ENCODE measurements at places on chromosomes 7 and 10.

DNA sequence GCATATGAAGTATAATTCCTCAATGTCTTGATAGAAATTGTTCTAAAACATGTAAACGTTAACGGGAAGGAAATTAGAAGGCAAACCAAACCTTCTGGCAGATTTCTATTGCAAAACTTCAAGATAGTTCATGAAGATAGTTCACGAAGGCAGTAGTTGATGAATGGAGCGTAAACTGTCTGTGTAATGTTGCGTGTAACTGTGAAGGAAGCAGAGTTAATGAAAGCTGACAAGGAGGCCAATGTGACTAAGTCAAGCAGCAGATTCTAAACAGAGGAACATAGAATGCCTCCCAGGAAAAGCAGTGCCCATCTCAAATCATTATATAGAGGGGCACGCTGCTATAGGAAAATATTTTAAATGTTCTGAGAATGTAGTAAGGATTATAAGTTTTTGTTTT lies 659.7 kb upstream of the IGFBP3 start:
- no peak for DNase-seq

- DNase-seq: no peak
Observed at GRCh38 chr10:47308775-47309174, 8.8 kb downstream of the GDF10 start.

DNA sequence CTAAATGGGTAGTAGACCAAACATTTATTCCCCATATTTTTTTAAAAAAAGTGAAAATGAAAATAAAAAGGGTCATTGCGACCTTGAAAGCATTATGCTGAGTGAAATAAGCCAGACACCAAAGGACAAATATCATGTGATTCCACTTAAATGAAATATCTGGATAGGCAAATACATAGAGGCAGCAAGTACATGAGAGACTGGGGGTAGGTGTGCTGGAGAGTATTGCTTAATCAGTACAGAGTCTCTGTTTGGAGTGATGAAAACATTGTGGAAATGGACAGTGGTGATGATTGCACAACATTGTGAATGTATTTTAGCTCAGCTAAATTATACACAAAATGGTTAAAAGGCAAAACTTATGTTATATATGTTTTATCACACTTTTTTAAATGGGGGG lies 169.4 kb downstream of the AKR1D1 start:
- no peak for DNase-seq

DNA sequence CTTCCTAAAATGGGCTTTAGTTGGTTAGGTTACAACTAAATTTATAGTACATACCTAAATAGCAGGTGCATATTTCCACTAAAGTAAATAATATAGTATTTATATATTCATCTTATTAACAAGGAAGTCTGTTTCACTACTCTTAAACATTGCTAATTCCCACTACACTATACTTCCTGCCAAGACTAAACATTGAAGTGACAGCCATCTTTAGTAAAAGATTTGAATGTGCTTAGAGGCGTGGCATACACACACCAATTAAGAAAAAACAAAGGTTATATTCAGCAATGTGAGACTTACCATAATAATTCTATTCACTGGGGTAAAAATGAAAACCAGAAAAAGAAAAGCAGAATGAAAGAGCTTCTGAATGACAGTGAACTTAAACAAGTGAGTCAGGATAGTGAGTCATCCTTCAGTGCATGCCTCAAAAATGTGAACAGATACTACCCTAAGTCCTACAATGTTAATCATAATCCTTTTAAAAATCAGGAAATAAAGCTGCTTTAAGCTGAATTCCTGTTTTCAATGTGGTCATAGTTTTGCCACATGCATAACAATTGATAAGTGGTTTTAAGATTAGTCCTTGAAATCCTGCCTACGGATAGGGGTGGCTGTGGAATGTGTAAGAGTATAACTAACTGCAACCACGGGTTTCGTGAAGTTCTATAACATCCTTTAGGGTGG lies 59.4 kb downstream of the USP6NL start:
- no peak for DNase-seq

GRCh38 chr7:73904219-73905137 lies 43.5 kb downstream of the TMEM270 start:
- DNase-seq: no peak

DNA sequence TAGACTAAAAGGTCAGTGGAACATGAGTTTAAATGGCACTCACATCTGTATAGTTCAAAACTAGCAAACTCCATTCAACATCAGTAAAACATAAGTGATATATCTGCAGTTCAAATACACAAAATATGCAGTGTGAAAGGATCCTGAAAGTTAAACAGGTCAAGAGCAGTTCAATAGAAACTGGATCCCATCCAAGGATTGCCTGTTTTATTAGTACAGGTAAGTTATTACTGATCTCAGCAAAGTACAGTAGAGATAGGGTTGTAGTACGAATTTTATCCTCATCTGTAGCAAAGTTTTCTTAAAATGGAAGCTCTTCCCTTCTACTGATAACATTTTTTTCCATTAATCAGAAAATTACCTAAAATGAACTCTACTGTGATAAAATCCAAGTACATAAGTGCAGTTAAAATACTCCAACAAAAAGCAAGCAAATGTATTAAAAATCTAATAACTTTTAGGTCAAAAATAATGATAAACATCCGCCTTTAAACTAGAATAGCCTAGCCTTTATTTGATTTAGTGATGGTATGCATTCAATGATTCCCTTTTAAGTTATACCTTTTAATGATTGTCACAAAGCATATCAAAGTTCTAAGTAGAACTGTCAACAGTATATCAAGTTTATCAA lies 2.2 kb downstream of the ZNF800 start:
- no peak for DNase-seq

- no peak for DNase-seq
Observed at GRCh38 chr10:73088304-73088703, 8.4 kb downstream of the P4HA1 start.

GRCh38 chr10:35722226-35722625 lies 80.1 kb upstream of the FZD8 start:
- DNase-seq: no peak

GRCh38 chr7:378551-379455 lies 88.8 kb downstream of the FOXL3 start:
- DNase-seq: no peak

DNA sequence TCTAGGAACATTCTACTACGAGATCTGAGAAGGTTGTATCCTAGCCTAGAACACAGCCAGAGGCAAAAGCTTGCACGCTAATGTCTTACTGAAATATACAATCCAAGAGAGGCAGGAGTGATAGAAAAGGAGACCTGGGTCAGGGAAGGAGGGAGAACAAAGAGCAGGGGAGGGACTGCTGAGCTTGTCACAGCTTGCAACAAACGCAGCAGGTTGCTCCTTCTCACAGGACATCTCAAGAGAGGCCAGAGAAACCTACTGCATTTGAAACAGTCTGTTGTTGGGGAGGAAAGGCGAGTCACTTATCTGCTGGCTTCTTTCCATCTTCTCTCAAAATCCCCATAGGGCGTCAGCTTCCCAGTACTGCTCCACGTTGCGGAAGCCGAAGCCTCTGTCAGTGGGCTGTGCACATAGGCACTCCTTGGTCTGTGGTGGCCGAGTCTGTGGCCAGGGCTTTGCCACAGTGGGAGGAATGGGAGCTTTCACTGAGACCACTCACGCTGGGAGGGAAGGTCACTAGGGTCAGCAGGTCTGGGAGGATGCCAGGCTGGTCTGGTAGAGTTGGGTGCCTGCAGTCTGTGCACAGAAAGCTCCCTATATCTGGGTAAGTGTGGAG lies 25.8 kb upstream of the GPNMB start:
- DNase-seq: no peak

DNA sequence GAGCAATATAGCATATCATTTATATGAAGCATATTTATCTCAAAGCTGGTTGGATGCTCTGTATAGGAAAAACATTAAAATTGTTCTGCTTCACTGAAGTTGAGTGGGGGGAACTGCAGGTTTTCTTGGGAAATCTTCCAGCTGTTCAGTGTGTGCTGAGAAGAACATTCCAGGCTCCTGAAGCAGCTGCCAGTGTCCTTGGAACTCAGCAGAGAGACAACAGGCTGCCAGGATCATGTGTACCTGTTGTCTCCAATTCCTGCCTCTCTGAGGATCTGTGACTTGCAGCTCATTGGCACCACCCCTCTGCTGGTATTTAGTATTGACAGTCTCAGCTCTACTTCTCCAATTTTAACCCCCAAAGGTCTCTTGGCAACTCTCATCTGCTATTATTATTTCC lies 42.3 kb upstream of the PRKG1 start:
- no peak for DNase-seq

GRCh38 chr7:75950111-75950681 lies 35.2 kb downstream of the POR start:
- DNase-seq: no peak

DNA sequence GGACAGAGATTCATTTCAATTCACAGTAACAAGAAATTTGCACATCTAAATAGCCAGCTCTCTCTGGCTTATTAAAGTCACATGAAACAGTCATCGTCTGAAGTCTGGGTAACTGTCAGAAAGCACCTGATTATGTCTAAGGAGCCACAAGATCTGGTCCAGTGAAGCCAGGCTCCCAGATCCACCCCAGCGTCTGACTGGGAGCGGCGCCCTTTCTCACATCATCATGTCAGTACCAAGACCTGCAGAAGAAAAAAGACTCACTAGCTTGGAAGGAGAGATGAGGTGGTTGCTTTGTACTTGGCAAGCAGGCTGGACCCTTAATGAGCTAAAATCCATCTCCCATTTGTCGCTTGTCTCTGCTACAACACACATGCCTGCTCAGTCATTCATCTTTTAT lies 58.4 kb downstream of the VOPP1 start:
- no peak for DNase-seq

- no peak for DNase-seq
Observed at GRCh38 chr7:3892157-3892556, 591.1 kb downstream of the SDK1 start.

GRCh38 chr10:6327961-6328698 lies 125.4 kb downstream of the PFKFB3 start:
- DNase-seq: no peak

- DNase-seq: no peak
Observed at GRCh38 chr10:21797984-21798765, 205.4 kb downstream of the DNAJC1 start.

DNA sequence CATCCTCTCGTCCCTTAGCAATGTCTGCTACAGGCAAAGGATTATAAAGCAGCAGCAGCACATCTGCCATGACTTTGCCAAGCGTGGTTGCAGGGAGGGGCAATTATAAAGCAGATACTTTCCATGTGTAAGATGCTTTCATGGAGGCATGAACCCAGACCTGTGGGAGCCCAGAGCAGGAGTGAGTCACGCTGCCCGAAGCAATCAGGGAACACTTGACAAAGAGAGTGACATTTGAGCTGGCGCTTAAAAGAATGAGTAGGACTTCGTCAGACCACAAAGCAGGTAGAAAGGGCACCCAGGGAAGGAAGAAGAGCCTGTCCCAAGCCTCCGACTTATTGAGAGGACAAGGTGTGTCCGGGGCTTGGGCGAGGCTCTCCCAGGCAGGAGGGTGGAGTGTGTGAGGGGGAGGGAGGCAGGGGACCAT lies 147.2 kb downstream of the MYOF start:
- peak; percentile 1 for DNase-seq

- DNase-seq: no peak
Observed at GRCh38 chr10:23834091-23834490, 374.8 kb upstream of the KIAA1217 start.

DNA sequence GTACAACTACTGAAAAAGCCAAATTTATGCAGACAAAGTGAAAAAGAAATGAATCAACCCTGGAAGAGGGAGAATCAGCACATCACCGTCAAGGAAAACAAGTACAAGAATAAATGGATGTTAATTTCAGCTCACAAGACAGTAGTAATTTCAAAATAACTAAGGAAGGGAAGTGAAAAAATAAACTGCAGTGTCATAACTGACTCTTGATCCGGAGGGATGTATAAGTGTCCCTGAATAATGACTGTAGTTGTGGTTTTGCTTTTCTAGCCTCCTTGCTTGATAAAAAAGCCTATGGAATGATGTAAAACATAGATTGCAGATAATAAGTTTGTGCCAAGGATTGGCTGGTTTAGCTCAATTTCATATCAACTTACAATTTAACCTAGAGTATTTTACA lies 721.1 kb upstream of the C7orf33 start:
- no peak for DNase-seq

GRCh38 chr10:32577448-32577847 lies 131.5 kb downstream of the CCDC7 start:
- no peak for DNase-seq

GRCh38 chr7:40221836-40222235 lies 87.0 kb downstream of the SUGCT start:
- DNase-seq: no peak

GRCh38 chr7:121873289-121874194 lies 581 bp downstream of the PTPRZ1 start:
- DNase-seq: no peak

DNA sequence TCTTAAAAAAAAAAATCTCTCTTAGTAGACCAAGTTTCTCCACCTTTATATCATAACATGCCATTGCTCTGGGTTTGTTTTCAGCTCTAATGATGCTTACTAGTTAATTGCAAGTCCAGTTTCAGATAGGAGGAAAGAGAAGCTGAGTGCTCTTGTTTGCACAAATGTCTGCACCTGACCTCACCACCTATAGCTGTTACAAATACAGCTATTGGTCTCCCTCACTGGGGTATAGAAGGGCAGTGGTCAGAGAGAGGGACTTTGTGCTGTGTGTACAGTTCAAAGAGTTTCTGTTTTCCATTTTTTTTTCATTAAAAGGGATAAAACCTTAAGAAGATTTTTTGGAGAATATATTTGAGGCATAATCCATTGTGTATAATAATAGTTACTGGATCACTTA lies 52.7 kb downstream of the TAS2R16 start:
- DNase-seq: no peak

DNA sequence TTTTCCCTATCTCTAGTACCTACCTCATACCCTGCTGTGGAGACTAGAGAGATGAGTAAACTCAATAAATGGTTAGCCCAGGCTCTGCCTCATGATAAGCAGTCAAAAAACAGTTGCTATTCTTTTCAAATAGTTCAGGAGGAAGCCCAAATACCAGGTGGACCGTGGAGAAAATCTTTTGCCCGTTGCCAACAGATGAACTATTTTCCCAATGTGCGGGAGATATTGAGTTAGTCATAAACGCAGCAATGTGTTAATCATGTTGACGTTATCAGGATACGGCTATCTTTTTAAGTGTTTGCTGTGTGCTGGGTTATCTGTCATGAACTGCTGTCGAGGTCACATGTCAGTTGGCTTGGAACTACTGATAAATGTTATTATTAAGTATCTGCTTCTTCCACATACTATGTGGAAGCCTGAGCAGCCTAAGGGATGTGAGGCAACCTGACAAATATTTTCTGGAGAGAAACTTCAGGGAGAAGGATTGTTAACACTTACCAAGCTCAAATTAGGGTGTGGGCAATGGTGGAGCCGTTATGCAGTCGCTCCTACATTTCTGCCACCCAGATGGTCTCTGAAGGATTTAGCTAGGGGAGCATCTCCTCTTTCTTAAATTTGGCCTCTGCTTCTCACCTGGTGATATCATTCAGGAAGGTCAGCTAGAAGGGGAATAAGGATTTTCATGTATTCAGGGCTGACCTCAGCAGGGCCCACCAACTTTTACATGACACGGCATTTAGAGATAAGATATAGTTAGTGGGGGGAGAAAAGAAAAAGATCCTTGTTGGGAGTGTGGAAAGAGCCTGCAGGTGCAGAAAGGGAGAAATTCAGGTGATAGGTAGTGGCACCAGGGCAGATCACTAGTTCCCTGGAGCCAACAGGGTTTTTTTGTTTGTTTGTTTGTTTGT lies 33.5 kb upstream of the SLC26A3 start:
- no peak for DNase-seq

Measured in stimulated activated CD4-positive, alpha-beta T cell treated with anti-CD3 and anti-CD28 coated beads, Interleukin-12 subunit alpha, Interleukin-12 subunit beta, amount 100 ng/mL, for 48 hours (primary cell).